Sigmoid colon (tissue), 7 donors: ENCODE measurements at places on chromosomes 7 and 10. TPM values are rescaled to one million over a fixed set of nuclear protein-coding genes. Genes with fewer than 3 reads are reported as not detected.

- H3K36me3 ChIP-seq, result no peaks in the 10 kb centered on the region
- no peaks in the 10 kb centered on the region for H3K4me1 ChIP-seq
- DNase-seq, result peak; percentile 29
- no peak overlapping the region for H3K4me3 ChIP-seq
- H3K27me3 ChIP-seq, result no peaks in the 10 kb centered on the region
These were observed 228.5 kb downstream of the PTPRN2 start for GRCh38 chr7:158358926-158359645.

DNA sequence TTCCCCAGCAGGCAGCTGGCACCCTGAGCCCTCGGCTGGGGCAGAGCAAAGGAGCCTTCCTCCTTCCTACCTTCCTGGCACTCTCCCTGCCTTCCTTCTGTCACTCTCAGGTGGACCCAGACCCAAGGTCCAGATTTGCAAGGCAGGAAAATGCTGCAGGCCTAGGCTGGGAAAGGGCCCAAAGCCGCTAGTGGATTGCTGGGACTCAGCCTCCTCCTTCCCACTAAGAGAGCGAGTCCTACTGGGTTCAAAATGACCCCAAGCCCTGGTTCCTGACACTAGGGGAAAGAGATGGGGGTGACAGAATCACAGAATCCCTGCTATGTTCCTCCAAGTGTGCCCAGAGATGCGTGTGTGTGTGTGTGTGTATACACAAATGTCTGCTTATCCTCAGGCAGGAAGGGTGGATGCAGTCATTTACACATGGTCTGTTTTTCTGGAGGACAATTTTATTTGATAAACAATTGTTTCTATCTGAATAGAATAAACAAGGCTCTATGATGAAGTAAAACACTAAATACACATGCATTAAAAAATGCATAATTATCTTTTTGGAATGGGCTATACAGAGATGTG, 1.3 kb upstream of the PLAU start:
- no peaks in the 10 kb centered on the region for H3K4me1 ChIP-seq
- DNase-seq, result no peak
- H3K27ac ChIP-seq, result peak overlapping the region; percentile 39

Gene ITGB8
- total RNA-seq, result 9.0 TPM

GRCh38 chr10:121368347-121369025, 229.8 kb downstream of the FGFR2 start:
- H3K36me3 ChIP-seq, result no peaks in the 10 kb centered on the region
- H3K27ac ChIP-seq, result no peak overlapping the region
- no peaks in the 10 kb centered on the region for H3K27me3 ChIP-seq
- DNase-seq, result no peak
- H3K4me3 ChIP-seq, result no peak overlapping the region
- no peaks in the 10 kb centered on the region for H3K4me1 ChIP-seq
